NCI-H345 (cell line): ENCODE measurements at places on chromosomes 3 and 15.
A peak's percentile ranks its signal among the peaks of the same experiment; 100 is the strongest.

GRCh38 chr3:13954741-13955483, 75.0 kb upstream of the WNT7A start:
- DNase-seq = peak; percentile 45

GRCh38 chr3:117921411-117921810, 1113.2 kb downstream of the IGSF11 start:
- DNase-seq = no peak

- no peak for DNase-seq
Observed at GRCh38 chr3:105502333-105502732, 135.6 kb downstream of the ALCAM start.

- DNase-seq = peak; percentile 73
Observed at GRCh38 chr15:75455424-75455981, 4.0 kb upstream of the SIN3A start.

DNA sequence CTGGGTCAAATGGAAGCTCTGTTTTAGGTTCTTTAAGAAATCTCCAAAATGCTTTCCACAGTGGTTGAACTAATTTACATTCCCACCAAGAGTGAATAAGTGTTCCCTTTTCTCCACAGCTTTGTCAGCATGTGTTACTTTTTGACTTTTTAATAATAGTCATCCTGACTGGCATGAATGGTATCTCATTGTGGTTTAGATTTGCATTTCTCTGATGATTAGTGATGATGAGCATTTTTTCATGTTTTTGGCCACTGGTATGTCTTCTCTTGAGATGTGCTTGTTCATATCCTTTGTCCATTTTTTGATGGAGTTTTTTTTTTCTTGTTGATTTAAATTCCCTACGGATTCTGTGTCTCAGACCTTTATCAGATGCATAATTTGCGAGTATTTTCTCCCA, 745.0 kb upstream of the BCHE start:
- DNase-seq = no peak

GRCh38 chr3:55402886-55403609, 84.1 kb downstream of the WNT5A start:
- DNase-seq = no peak

GRCh38 chr15:80803580-80804525, 24.7 kb downstream of the CEMIP start:
- no peak for DNase-seq

GRCh38 chr3:134516905-134517304, 31.0 kb downstream of the CEP63 start:
- no peak for DNase-seq

- DNase-seq = no peak
Observed at GRCh38 chr15:53564647-53565046, 194.8 kb downstream of the WDR72 start.

DNA sequence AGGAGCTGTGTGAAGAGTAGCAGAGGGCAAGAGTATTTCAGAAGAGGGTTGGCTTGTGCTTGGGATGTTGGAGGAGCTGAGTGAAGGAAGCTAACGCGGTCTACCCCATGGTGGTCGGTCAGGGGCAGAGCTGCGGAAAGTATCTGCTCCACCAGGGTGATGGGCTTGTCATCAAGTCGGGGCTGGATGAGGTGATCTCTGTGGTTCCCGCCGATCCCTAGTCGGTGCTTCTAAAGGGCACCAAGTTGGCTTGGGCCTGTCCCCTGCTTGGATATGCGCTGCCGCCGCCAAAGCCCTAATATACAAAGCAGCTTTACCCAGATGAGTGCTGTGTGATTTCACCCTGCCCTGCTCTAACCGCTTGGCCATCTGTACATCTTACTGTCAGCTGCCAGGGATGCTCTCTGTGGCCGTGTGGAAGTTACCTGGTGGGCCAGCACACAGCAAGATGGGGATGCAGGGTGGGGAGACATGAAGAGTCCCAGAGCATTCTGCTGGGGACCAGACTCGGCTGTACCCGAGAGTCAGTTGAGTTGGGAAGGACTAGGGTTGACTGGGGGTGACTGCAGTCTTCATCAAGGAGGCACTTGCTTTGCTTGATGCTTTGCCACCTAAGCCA, 226.1 kb upstream of the BHLHE40 start:
- DNase-seq = no peak

DNA sequence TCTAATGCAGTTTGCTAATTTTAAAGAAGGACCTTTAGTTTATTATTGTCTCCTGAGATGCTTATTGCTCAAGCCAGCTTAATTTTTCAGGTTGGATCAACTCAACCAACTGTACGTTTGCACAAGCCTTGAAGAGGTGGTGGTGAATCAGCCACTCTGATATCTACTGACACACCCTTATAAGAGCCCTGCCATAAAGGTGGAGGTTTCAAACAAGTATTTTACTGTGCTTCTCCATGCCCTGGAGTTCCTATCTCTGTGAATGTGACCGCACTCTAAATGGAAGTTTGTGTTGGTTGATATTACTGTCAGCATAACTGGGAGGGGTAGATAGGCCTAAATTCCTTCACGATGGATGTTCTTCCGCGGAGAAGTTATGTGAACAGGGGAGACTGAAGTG, 297.3 kb upstream of the UBE2E1 start:
- no peak for DNase-seq

DNA sequence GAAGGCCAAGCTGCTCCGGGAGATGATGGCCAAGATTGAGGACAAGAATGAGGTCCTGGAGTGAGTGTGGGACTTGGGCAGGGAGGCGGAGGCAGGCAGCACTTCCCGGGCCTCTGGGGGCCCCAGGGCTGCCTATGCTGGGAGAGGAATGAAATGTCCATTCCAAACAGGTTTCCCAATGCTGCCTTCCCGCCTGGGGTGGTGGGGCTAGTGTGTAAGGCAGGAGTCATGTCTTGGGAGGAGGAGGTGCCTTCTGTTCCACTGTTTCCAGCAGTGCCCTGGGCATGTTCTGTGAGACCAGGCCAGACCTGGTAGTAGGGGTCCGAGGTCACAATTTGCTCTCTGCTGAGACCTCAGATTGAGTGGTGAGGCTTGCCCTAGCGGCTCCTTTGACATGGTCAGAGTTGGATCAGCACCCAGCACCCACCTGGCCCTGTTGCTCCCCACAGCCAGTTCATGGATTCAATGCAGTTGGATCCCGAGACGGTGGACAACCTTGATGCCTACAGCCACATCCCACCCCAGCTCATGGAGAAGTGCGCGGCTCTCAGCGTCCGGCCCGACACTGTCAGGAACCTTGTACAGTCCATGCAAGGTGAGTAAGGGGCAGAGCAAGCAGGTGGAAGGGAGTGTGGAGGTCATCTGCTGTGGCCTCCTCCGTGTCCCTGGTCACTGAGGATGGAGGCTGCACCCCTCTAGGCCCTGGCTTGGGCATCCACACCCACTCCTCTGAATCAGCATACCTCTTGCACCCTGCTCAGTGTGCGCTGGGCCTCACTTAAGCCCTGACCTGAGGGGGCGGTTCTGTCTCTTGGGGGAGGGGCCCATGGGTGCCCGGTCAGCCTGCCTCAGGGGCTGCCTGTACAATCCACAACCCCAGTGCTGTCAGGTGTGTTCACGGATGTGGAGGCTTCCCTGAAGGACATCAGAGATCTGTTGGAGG, 27.3 kb downstream of the PTPN23 start:
- no peak for DNase-seq

- no peak for DNase-seq
Observed at GRCh38 chr3:195800240-195800639, 11.5 kb downstream of the MUC4 start.

DNA sequence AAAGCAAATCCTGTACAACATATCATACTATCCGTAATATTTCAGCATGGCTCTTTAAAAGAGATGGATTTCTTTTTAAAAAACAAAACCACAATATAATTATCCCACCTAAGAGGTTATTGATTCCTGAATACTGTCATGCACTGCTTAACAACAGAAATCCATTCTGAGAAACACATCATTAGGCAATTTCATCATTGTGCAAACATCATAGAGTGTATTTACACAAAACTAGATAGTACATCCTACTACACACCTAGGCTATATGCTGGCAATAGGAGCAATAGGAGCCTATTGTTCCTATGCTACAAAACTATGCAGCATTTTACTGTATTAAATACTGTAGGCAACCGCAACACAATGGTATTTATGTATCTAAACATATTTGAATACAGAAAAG, 242.0 kb downstream of the NEK10 start:
- DNase-seq = peak; percentile 40

DNA sequence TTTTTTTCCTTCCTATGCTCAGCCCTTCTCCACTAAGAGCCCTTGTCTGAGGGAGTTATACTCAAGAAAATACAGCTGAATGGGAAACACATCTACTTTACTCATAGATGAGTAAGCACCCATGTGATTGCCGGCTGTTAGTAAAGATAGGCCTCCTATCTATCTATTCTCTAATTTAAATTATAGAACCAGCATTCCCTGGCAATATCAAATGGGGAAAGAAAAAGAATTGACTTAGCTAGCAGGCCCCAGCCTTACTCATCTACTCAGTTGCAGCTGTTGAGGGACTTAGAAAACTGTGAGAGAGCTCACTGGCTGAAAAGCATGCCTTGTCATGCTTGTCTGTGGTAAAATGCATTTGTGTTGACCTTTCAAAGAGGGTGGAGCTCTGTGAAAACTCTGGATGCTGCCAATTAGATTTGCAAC, 116.9 kb upstream of the LRRFIP2 start:
- DNase-seq = no peak

DNA sequence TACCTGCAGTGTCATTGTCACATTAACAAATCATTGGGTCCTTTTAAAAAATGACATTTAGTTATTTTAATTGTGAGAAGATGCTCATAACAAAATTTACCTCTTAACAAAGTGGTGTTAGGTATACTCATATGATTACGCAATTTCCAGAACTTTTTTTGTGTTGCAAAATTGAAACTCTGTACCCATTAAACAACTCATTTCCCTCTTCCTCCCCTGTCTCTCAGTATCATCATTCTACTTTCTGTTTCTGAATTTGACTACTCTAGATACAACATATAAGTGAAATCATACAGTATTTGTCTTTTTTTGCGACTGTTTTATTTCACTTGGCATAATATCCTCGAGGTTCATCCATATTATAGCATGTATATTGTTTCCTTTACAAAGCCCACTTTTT, 58.7 kb upstream of the CHST2 start:
- DNase-seq = no peak

GRCh38 chr15:50057905-50058639, 61.0 kb downstream of the ATP8B4 start:
- DNase-seq = peak; percentile 65

DNA sequence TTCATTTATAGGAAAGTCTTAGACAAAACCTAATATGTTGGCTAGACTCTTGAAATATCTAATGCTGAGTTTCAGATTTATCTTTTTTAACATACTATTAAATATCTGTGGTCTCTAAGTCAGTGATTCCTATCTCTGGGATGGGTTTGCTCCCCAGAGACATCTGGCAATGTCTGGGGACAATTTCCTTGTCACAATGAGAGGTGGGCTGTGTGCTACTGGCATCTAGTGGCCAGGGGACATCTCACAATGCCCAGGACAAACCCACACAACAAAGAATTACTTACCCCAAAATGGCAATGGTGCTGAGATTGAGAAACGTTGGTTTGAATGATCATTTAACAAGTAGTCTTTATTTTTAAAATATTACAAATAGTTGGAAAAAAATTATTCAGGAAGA, 602.1 kb downstream of the MAGI1 start:
- no peak for DNase-seq

- DNase-seq = no peak
Observed at GRCh38 chr3:65268426-65268825, 580.6 kb upstream of the ADAMTS9 start.

GRCh38 chr3:492586-493316, 296.2 kb downstream of the CHL1 start:
- no peak for DNase-seq
